ENCODE measurements at places on chromosomes 5 and 9. TPM values are rescaled to one million over a fixed set of nuclear protein-coding genes. Genes with fewer than 3 reads are reported as not detected.
A peak's percentile ranks its signal among the peaks of the same experiment; 100 is the strongest.

DNA sequence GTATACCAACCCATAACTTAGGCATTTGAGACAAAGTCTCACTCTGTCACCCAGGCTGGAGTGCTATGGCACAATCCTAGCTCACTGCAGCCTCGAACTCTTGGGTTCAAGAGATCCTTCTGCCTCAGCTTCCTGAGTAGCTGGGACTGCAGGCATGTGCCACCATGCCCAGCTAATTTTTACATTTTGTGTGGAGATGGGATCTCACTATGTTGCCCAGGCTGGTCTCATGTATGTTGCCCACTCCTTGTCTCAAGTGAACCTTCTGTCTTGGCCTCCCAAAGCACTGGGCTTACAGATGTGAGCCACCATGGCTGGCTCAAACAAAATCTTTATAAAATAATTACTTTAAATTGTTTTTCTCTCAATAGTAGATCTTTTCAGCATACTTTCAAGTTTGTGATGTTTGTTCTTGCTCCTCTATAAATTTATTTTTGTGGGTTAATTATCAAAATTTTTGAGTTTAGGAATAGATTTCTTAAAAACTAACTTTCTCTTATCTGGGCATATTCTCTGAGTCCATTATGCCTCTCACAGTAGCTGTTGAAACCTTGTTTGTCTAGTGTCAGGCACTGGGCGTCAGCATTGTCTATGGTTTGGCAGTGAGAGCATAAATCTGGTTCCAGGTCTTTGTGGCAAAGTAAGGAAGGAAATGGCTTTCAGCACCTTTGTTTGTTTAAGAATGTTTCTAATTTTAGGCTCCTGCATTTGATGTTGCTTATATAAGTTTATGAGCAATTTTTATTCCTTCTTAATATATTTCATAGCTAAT, 38.7 kb downstream of the NLN start:
- no peak for DNase-seq

- no peak for DNase-seq
These were observed 2.9 kb upstream of the LCP2 start for GRCh38 chr5:170300361-170301013.

LRRC19 gene
- not detected for total RNA-seq

- no peak for DNase-seq
These were observed 137.4 kb downstream of the MED27 start for GRCh38 chr9:131942146-131942720.

PTGDS gene
- total RNA-seq, result not detected

DNA sequence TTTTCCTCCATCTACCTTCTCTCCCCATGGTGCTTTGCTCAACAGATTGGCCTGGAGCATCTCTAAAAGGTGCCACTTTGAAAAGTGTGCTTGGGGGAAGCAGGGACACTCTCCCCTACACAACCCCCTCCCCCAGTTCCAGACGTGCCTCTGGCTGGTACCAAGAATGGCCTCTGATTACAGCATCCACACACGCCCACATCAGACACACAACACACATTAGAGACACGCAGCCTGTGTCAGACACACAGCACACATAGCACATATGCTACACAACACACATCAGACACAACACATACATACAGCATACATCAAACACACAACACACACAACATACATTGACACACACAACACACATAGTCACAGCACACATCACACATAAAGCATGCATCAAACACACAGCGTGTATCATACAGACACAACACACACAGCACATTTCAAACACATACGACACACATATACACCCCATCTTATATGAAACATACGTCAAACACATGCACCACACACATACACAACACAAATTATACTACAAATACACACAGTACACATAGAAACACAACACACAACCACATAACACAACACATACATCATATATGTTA, 150.4 kb downstream of the RGS3 start:
- no peak for DNase-seq

DNA sequence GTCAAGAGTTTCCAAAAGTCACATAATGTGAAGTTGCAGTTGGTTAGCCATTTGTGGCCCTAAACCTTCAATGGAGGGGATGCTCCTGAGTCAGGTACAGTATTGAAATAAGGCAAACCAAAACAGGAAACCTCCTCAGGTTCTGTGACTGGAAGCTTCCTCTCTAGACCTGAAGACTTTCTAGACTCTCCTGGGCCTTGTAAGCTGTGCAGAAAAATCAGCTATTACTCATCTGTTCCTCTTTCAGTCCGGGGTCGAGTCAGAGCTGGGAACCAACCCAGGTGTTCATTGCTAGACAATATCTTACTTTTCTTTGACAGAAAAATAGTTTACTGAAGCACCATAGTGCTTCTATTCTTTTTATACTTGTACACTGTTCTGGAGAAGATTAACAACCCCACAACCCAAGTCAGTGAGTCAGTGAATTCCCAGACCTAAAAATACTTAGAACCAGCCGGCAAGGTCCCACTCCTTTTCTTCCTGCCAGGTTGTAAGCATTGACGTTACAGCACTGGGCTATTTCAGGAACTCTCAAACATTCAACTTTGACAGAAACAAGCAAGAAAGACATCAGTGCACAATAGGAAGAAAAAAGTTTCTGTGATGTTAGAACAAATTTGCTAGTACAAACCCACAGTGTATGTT, 47.3 kb downstream of the FSTL4 start:
- DNase-seq, result no peak

DNA sequence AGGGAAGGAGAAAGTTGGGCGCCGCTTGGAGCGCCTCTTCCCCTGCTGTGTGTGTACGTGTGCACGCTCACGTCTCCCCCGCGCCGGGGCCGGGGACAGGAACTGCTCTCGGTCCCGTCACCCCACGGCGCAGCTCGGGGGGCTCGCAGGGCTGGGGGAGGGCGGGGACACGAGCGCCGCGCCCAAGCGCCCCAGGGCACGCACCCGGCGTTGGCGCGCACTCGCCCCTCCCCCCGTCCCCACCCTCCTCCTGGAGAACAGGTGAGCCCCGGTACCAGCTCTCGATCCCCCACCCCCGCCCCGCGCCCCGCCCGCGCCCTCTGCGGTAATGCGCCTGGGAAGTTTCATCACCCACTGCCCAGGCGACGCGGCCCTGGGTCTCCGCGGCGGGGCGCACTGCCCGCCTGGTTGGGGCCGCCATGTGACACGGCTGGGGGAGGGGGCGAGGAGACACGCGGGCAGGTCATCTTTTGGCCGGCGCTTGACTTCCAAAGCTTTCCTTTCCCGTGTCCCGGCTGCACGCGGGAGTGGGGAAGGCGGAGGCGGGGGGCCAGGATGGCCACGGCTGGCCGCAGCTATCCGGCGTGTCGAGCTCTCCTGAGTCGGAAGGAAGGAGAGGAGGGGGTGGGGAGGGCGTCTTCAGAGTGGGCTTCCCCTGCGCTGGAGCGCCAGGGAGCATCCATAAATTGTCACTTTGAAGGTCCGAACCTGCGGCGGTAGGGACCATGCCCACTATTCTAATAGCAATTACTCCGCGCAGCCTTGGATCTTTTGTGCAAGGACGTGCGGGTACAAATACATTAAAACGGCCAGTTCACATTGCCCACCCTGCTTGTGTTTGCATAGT, 1.5 kb upstream of the STC2 start:
- DNase-seq, result peak; percentile 80

DOCK2 gene
- total RNA-seq, result 149 TPM

GRCh38 chr9:123678038-123678877, 251.7 kb downstream of the DENND1A start:
- no peak for DNase-seq

GRCh38 chr5:38806775-38807258, 39.0 kb upstream of the OSMR start:
- DNase-seq, result no peak

GRCh38 chr9:129904734-129905133, 69.5 kb downstream of the USP20 start:
- no peak for DNase-seq

Measured in activated naive CD8-positive, alpha-beta T cell treated with anti-CD3 and anti-CD28 coated beads for 36 hours (primary cell).